CD4-positive, alpha-beta T cell treated with Interleukin-6 for 4 hours (primary cell): ENCODE measurements at places on chromosomes 4 and X.

DNA sequence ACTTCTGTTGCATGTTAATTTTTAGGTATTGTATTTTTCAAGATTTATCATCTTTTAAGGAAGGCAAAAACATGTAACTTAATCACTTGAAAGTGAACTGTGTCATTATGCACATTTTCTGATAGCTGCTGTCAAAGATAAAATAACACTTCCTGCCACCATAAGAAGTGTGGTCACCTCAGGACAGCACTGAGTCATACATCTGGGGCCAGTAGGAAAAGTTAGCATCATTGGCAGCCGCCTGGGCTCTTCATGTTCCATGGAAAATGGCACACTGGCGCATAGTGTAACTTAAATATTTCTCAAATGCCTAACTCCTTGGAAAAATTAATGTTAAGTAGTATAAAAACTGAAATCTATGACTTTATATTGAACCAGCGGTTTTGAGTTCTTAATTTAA is 24.2 kb downstream of the CNKSR2 start:
- no peak for DNase-seq

GRCh38 chr4:52618795-52619590 is 40.1 kb downstream of the USP46 start:
- no peak for DNase-seq

DNA sequence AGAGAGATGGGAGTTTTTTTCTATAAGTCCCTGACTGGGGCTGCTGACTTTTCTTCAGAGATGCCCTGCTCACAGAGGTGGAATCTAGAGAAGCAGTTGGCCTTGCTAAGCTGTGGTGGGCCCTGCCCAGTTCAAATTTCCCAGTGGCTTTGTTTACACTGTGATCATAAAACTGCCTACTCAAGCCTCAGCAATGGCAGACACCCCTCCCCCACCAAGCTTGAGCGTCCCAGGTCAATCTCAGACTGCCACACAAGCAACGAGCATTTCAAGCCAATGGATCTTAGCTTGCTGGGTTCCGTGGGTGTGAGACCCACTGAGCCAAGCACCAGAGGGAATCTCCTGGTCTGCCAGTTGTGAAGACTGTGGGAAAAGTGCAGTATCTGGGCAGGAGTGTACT is 199.8 kb upstream of the WDFY3 start:
- DNase-seq = no peak

- DNase-seq = no peak
Observed at GRCh38 chr4:102527695-102528283, 26.6 kb downstream of the NFKB1 start.

DNA sequence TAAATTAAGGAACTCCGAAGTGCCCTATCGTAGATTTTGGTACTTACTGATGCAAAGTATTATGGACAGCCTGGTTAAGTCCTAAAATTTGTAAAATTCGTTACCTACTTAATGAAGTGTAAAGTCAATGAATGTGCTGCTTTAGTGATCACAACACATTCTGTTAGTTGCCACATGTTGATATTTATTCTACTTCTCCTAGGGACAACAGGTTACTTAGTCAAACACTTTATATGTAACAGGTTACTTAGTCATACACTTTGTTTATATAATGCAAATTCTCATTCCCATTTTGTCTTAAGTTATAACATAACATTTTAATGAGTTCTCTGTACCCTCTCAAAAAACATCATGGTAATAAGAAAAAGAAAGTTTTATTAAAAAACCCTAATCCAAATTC is 643.0 kb upstream of the FTHL17 start:
- DNase-seq = no peak

GRCh38 chrX:44667771-44668170 is 125.1 kb upstream of the FUNDC1 start:
- no peak for DNase-seq

GRCh38 chr4:70062000-70062399 is 11.8 kb downstream of the HTN1 start:
- DNase-seq = no peak

DNA sequence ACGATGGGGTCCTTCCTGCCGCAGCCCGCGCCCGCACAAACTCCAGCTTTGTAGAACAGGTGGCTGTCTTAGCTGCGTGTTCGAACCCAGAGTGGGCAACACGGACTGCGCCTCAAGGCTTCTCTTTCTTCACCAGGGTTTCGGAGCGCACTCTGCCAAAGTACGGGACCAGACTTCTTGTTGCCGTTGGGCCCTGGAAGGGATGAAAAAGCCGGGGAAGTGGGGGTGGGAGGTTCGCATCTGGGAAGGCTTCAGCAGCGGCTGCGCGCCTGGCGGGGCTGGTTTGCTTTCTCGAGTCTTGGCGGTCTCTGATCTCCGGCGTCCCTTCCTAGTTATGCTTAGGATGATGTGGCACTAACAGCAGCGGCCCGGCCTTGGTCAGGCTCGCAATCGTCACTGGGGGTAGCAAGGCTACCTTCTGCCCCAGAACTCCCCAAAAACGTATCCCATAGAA is 673 bp downstream of the PARM1 start:
- DNase-seq = no peak

DNA sequence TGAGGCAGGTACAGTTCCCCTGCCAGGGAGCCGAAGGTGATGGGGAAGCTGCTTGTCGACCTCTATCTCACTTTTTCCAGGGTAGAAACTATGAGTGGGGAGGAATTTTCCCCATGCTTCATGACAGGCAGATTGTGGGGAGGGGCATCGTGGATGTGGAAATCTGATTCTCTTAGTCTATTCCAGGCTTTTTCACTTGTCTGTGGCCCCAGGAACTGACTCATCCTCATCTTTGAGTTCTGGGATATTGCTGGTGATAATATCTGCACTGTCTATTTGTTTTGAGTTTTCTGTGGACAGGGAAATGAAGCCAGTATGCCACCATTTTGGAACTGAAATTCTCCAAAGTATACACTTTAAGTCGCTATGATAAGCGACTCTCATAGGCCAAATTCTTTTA is 7.6 kb upstream of the TLR2 start:
- DNase-seq = no peak

- no peak for DNase-seq
Observed at GRCh38 chrX:29299684-29300083, 712.4 kb downstream of the IL1RAPL1 start.

GRCh38 chr4:40645586-40645985 is 15.9 kb upstream of the RBM47 start:
- DNase-seq = no peak

DNA sequence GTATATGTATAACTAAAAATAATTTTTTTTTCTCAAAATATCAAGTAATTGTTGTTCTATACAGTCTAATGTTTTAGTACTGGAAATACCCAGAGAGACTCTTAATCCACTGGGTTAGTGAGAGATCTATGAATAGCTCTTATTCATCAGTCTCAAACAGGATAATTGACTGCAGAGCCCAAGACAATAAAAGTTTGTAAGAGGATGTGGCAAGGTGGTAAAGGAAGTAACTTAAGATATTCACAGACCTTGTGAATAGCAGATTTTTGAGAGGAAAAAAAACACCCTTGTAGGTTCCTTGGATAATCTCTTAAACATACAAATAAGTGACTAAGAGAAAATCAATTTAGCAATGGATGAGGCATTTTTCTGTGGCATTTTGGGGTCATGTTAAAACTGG is 210.9 kb upstream of the FAM241A start:
- no peak for DNase-seq

DNA sequence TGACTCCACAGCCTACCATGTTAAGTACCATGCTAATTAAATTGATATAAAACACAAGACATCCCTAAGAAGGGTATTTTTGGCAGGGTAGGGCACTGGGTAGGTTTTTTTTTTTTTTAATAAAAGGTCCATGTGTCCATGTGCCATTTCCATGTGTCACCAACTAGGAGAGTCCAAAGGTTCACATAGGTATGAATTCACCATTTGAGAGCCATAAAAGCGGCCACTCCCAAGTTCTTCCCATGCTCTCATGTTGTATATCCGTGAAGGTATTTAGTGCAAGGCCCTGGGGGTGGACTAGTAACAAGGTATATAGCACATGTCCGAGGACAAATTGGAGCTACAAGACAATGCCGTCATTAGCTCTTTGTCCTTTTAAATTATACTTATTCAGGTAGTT is 107.3 kb downstream of the PDE5A start:
- no peak for DNase-seq

- no peak for DNase-seq
Observed at GRCh38 chr4:74428276-74428675, 16.7 kb upstream of the AREG start.

DNA sequence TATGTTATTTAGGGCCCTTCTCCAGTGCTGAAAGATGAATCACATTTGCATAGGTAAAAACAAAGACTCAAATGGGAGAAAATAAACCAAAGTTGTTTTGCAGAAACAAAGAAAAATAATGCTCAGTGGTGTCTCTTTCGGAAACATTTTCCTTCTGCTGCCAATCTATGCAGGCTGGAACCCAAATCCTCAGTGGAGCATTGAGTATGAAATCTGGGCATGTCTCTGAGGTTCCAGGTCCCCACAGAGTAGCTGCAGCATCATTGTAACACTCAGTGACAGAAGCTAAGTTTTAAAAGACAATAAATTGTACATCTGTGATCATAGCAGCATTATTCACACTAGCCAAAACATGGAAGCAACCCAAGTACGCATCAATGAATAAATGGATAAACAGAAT is 303.6 kb downstream of the FBXW7 start:
- no peak for DNase-seq

GRCh38 chr4:41728573-41728913 is 20.0 kb downstream of the PHOX2B start:
- DNase-seq = no peak

- no peak for DNase-seq
Observed at GRCh38 chrX:145553702-145554101, 263.9 kb upstream of the SLITRK2 start.

GRCh38 chr4:94530073-94530472 is 78.3 kb downstream of the PDLIM5 start:
- no peak for DNase-seq

DNA sequence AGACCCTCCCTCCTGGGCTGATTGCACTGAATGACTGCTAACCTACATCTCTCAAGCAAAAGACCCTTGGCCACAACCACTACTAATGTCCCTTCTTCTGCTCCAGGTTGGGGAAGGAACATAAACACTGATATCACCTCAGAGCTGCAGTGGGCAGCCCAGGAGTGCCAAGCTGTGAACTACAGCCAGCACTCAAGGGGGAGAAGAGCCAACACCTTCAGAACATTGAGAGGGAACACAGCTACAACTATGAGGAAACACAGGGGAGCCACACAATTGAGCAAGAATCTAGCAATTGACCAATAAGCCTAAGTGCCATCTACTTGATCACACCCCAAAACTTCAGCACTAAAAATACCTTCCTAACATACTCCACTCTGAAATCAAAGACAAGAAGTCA is 222.8 kb downstream of the SPATA18 start:
- no peak for DNase-seq

GRCh38 chr4:35506161-35506560 is 738.2 kb downstream of the ARAP2 start:
- no peak for DNase-seq

DNA sequence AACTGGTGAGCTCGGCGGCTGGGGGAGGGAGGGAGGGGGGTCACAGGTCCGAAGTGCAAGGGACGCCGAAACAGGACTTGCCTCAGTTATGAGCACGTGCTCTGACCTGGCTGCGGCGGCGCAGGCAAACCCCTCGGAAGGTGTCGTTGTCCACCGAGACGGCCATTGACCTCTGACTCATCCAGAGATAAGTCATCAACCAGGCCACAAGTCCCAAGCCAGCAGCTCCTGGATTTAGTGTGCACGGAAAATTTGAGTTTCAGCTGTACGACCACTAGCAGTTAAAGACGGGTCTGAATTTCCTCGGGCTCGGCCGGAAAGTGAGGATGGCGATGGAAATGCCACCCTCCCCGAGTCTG is 674 bp downstream of the SH3D19 start:
- DNase-seq = no peak

DNA sequence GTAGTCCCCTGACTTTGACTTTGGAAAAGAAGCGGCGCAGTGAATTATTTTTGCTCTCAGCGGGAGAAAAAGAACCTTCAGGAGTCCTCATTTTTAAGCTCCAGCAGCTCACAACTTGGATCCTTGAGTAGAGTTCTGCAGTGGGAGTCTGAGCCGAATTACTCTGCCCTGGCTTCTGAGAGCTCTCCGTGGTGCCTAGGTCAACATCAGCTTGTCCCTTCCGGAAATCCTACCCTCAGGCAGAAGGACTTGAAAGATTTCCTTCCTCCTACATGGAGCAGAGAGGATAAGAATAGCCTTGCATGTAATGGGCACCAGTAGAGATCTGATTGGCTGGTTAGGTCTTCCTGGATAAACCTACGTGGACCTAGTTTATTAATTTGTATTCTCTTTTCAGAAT is 549.7 kb upstream of the TENM3 start:
- DNase-seq = no peak

DNA sequence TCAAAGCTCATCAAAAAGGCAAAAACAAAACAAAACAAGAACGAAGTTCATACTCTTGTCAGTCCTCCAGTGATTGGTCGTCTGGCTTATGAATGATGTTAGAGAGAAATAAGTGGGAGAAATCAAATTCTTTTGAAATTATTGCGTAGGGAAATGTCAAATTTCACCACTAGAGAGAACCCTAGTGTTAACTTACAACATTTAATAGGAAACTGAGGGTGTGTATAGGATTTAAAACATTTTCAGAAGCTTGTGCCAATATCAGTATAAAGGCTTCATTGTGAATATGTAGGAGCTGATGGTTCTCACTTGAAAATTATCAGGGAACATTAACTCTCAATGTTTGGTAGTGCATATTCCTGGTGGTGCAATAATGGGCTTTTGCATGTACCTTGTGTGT is 17.4 kb downstream of the ADH6 start:
- no peak for DNase-seq

DNA sequence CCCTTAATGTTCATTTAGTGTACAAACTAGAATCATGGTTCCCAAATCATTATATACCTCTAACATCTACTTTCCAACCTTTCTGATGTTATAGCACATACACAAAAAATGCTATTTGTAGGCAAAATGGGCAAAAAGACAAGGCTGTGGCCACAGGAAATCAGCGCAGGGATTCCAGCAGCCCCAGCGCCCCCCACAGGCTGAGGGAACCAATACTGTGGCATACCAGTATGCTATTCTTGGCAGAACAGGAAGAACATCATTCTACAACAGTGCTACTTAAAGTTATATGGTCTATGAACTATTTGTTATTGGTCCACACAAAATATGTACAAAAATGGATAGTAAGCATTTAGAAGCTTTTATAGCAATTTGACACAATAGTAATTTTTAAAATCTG is 25.3 kb downstream of the STEEP1 start:
- peak; percentile 19 for DNase-seq

DNA sequence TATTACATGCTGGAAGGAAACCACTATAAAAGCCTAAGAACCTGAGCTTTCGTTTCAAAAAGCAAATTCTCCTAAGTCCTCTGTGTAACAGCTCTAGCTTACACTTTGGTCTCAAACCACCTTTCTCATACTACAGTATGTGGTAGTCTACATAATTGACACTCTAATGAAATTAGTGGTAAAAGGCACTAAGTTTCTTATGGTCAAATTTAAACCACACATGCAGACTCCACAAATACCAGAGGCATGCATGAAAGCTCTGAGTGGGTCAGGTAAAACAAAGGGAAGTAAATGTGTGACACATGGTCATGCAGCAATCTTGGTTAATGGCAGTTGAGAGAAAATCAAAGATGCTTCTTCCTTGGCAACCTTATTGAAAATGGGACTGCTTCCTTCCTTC is 187.8 kb downstream of the CCNG2 start:
- DNase-seq = no peak

GRCh38 chr4:79673377-79673776 is 265.3 kb upstream of the GK2 start:
- no peak for DNase-seq
